EL (cell line): ENCODE measurements at places on chromosomes 11 and 22.
A peak's percentile ranks its signal among the peaks of the same experiment; 100 is the strongest.

- DNase-seq, result no peak
These were observed 69.5 kb upstream of the SORL1-AS1 start for GRCh38 chr11:121522043-121522941.

GRCh38 chr11:44936525-44936924 lies 14.2 kb downstream of the TP53I11 start:
- DNase-seq, result peak; percentile 75

DNA sequence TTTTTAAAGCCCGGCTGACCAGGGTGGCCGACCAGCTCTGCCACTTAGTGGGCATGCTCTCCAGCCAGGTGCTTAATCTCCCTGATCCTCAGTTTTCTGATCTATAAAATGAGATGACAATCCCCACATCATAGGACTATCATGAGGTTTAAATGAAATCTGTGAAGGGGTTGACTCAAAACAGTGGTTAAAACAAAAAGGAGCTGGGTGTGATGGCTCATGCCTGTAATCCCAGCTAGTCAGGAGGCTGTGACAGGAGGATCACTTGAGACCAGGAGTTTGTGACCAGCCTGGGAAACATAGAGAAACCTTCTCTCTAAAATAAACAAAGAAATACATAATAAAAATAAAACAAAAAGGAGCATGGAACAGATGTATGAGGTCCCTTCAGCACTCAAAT lies 3.6 kb upstream of the C11orf86 start:
- DNase-seq, result no peak

DNA sequence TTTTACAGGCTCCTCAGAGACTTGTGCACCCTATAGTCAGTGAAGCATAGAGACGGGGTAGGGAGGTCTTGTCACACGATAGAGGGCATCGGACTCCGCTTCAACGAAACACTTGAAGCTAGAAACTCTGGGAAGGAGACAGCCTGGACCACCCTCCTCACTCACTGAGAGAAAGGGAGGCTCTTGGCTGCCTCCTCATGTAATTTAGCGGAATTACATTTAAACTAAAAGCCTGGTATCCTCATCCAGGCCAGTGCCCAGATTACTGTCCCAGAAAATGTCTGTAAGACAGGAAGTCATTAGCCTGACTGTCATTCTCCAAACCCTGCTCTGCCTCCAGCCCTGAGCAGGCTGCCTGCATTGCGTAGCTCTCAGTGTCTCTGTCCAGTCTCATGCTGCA lies 36.0 kb downstream of the TTLL1 start:
- DNase-seq, result no peak

- no peak for DNase-seq
These were observed 13.0 kb upstream of the UPK3A start for GRCh38 chr22:45271667-45272201.

GRCh38 chr11:20671856-20672546 lies 2.6 kb downstream of the NELL1 start:
- DNase-seq, result no peak

GRCh38 chr22:30167734-30168133 lies 78.8 kb downstream of the LIF start:
- DNase-seq, result no peak
